ENCODE measurements at places on chromosomes 12 and 14. TPM values are rescaled to one million over a fixed set of nuclear protein-coding genes. Genes with fewer than 3 reads are reported as not detected.

Gene RHEBL1
- 8.6 TPM for total RNA-seq

Gene SLC39A2
- 0.36 TPM for total RNA-seq

Gene KRT8
- not detected for total RNA-seq

Gene CMKLR1
- total RNA-seq = not detected

Gene TMPRSS12
- not detected for total RNA-seq

Gene GDF11
- 14.2 TPM for total RNA-seq

Gene TAS2R30
- 4.5 TPM for total RNA-seq

Gene RAB3IP
- total RNA-seq = 29.8 TPM

Gene OR6C3
- not detected for total RNA-seq

Gene CHGA
- total RNA-seq = not detected

All from activated T-helper 1 cell treated with anti-CD3 and anti-CD28 coated beads, Interleukin-12 subunit alpha, Interleukin-12 subunit beta, Interleukin-2, Interleukin-4 antibody, amounts not matched to agents 30 ng/mL and 10 ng/mL and 1 ng/mL, durations not matched to agents 14 hours and 24 hours and 36 hours (primary cell).